ENCODE measurements at places on chromosomes 3 and 15. TPM values are rescaled to one million over a fixed set of nuclear protein-coding genes. Genes with fewer than 3 reads are reported as not detected.

TNFAIP8L3 gene
- 1.2 TPM for total RNA-seq

GRCh38 chr15:28885630-28886430, at the start of gene APBA2:
APBA2 (plus strand) TSS chr15:28885974; CDS start chr15:29053885, 167,911 bp downstream.
- no peak for DNase-seq

GRCh38 chr3:122102191-122102935, 47.2 kb downstream of the CD86 start:
- no peak for DNase-seq

DNA sequence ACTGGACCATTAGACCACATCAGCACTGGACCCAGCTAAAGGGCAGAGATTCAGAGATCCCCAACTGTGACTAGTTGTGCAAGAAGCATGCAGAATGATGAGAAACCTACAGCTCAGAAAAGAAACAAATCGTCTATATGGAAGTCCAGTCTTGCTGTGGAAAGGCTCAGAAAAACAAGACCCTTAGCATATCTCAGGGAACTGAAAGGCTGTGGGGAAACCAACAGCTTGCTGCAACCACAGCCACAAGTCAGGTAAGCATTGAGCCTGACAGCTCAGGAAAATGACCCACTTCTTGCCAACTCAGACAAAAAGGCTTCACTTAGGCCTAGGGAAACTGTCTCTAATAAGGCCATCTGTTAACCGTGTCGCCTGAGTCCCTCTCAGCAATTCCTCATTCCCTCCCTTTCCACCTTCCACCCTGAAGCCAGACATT, 145.6 kb downstream of the LSAMP start:
- no peak for DNase-seq

FRMD5 gene
- total RNA-seq, result 25.5 TPM

TM4SF1 gene
- 341 TPM for total RNA-seq

DNA sequence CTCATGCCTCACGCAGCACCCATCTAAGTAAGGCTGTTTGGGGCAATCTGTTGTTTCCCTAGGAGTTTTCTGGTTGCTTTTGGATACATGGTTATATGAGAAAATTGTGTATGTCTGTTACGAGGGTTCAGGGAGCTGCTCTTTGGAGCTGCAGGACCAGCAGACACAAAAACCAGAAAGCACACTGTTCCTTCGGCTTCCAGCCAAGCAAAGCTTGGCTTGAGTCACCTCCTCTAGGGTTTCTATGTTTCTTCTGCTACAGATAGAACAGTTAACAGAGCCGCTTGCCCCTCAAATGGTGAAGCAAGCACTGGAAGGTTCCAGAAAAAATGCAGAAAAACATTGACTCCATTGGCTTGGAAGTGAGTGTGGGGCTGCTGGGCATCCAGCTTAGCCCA, 49.2 kb upstream of the CTDSPL start:
- no peak for DNase-seq

DNA sequence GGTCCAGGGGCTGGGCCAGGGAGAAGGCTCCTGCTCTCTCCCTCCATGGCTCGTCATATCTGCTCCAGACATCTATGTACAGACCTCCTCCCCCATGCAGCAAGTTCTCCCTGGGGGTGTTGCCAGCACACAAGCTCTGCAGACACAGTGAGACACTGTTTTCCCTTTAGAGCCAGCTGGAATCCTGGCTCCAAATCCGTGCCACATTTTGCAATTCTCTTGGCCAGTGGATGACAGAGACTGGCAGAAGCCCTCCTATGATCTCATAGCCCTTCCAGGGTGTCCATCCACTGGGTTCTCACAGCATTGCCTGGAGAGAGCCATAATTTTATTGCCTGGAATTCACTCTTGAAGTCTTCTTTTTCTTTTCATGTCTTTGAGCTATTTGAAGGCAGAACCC, 203.9 kb downstream of the TLE3 start:
- peak; percentile 74 for DNase-seq

FOXB1 gene
- total RNA-seq, result not detected

PRR23C gene
- total RNA-seq, result not detected

GRCh38 chr3:10223676-10224639, 24.3 kb upstream of the TATDN2 start:
- DNase-seq, result no peak

CPLX3 gene
- 10.8 TPM for total RNA-seq

GRCh38 chr15:99564221-99565048, 1.3 kb upstream of the MEF2A start:
- DNase-seq, result peak; percentile 64

FURIN gene
- total RNA-seq, result 82.8 TPM

ATP10A gene
- total RNA-seq, result 3.2 TPM

- DNase-seq, result no peak
Measured at GRCh38 chr15:22806664-22807063, 20.2 kb downstream of the NIPA1 start.

ARIH1 gene
- 40.7 TPM for total RNA-seq

DNA sequence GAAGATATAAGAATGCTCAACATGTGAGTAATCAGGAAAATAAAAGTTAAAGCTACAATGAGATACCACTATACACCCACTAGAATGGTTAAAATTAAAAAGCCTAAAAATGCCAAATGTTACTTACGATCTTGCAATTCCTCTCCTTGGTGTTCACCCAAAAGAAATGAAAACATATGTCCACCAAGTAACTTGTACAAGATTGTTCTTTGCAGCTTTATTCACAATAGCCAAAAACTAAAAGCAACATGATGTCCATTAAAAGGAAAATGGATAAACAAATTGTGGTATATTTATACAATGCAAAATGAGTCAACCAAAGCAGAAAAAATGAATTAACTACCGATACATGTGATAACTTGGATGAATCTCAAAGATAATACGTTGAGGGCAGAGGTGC, 301.6 kb upstream of the THBS1 start:
- DNase-seq, result no peak

GRCh38 chr3:45946307-45946706, 3.0 kb downstream of the CXCR6 start:
- no peak for DNase-seq

GRCh38 chr3:38482951-38483350, 13.2 kb upstream of the EXOG start:
- no peak for DNase-seq

DNA sequence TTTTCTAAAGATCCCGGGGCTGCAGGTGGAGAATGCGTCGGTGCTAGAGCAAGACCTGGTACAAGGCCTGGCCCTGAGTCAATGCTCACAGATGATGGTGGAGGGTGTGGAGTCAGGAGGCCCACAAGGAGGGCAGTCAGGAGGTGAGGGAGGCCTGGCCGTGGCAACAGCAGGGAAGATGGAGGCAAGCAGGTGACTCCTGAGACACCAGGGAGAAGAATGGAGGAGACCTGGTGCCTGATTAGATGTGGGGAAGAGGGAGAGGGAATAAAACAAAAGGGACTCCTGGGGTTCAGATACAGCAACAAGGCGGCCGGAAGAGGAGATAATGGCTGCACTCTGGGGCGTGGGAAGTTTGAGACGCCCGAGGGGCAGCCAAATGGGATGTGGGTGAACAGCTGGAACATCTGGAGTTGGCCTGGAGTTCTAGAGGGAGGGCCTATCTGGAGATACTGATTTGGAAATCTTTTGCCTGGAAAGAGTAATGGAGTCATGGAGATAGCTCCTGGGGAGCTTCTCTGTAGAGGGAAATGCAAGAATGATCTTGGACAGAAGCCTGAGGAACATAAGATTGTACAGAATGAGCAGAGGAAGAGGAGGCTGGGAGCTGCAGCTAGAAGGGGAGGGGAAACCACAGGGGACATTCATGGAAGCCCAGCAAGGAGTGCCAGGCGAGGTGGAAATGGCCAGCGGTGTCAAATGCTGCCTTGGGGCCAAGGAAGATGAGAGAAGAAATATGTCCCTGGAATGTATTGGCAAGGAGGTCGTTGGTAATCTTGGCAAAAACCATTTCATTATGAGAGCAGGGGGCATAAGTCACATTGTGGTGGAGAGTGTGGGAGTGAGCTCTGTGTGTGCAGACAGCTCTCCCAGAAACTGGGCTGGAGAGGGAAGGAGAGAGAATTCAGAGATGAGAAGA, 67.5 kb upstream of the CORO2B start:
- DNase-seq, result no peak

Data from right atrium auricular region (tissue), 2 donors.